AG04450 (cell line): ENCODE measurements at places on chromosomes 3 and 15.

DNA sequence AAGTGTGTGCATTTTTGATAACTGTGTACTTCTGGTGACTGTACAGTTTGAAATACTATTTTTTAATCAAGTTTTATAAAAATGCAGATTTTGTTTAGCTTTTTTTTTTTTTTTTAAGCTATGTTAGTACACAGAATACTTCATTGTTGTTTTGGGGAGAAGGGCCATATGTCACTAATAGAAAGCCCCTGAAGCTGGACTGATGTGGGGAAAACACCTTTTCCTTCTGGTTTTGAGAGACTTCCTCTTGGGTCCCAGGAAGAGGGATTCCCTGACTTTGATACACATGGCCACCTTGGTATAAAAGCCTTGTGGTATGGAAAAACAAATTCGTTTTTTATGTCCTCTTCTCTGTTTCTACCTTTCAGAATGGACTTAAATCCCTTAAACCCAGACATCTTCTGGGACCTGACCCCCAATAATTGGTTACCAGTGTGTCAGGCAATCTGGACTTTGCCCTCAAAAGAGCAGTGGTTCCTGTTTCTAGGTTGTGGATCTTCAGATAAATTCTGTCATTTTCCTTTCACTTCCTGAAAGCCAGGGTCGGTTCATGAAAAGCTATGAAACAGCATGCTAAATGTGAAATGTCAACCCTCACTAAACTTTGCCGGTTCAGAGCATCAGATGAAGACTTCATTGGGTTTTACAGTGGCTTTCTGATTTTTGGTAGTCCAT lies 31.1 kb upstream of the BLOC1S6 start:
- DNase-seq, result no peak

- no peak for DNase-seq
Measured at GRCh38 chr3:62135741-62136140, 237.6 kb downstream of the FEZF2 start.

- DNase-seq, result no peak
Measured at GRCh38 chr3:197001972-197002700, 27.5 kb downstream of the MELTF start.

DNA sequence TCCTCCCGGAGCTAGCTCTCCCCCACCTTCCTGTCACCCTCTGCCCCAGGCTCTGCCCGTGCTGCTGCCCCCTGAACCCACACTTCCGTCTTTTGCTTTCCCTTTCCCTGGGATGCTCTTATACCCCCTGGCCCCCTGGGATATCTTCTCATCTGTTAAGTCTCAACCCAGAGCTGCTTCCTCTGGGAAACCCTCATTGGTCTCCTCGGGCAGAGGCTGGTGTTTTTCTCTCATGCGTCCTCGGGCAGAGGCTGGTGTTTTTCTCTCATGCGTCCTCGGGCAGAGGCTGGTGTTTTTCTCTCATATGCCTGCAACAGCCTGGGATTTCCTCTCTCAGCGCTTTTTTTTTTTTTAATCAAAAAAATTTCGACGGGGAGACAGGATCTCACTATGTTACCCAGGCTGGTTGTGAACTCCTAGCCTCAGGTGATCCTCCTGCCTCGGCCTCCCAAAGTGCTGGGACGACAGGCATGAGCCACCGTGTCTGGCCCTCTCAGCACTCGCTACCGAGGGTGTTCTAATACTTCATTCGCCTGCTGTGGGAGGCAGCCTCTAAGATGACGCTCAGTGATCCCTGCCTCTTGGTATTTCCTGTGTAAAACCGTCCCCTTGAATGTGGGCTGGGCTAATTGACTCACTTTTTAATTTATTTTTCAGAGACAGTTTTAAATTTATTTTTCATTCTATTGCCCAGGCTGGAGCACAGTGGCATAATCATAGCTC lies 62.7 kb upstream of the TFRC start:
- peak; percentile 42 for DNase-seq

GRCh38 chr3:31968369-31968926 lies 12.6 kb downstream of the OSBPL10 start:
- DNase-seq, result no peak

DNA sequence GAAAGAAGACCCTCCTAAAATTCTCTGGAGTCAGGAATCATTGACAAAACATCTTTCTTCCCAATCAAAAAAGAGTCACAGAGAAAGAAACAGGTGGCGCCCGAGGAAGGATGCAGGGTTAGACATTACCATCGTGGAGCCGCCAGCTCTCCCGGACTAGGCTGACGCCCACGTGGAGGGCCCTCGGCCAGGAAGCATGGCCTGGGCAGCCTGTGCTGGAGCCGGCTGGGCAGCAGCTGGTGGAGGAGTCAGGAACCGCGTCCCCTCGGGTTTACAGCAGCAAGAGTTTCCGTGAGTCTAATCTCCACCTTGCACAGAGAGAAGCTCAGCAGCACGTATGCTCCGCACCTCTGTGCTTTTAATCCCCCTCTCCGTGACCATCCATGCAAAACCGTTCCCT lies 533.7 kb upstream of the ATP11B start:
- no peak for DNase-seq

DNA sequence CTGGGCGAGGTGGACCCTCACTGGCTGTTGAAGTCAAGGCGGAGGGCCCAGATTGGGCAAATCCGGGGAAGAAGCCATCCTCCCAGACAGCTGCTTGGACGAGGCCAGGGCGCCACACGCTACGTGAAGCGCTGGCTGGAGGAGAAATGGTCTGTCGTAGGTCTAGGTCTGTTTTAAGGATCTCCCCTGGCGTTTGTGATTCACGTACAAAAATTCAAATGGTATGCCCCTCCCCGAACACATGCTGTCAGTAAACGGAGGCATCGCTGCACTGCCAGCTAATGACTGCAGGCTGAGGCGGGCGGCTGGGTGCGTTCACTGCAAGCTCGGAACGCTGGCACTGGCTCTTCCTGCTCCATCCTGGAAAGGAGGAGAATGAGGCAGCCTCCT lies 69.9 kb downstream of the EPHB3 start:
- DNase-seq, result no peak

- no peak for DNase-seq
Measured at GRCh38 chr3:59709702-59710553, 660.1 kb upstream of the CFAP20DC start.

GRCh38 chr15:63600001-63600615 lies 2.9 kb downstream of the FBXL22 start:
- DNase-seq, result no peak

DNA sequence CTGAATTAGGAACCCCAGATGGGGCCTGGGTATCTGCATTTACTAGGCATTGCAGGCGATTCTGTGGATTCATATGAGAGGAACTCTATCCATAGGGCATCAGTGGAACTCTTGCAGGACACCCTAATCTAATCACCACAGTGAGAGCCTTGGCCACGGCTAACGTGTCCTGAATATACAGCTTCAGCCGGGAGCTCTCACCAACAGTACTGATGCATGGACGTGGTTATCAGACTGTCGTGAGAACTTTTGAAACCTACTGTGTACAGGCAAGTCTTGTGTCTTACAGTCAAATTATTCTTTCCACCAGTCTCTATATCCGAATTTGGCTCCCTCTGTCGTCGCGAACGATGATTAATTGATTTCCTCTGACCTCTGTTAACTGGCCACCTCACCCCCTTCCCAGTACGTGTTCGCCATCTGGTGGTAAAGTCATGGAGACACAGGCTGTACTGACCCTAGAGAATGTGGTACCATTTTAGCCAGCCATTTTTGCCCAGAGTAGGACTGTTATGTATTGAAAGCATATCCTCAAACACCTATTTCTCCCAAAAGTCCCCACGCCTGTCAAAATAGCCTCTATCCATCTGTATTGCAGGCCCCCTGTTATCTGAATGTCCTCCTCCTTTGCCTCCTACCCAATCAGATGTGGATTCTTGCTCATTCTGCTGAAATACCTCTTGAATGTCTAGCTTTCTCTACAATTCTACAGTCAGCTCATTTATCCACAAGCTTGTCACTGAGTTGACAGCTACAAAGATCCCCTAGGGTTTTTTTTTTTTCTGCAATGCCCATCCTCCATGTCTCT lies 39.7 kb downstream of the GLDN start:
- peak; percentile 11 for DNase-seq

DNA sequence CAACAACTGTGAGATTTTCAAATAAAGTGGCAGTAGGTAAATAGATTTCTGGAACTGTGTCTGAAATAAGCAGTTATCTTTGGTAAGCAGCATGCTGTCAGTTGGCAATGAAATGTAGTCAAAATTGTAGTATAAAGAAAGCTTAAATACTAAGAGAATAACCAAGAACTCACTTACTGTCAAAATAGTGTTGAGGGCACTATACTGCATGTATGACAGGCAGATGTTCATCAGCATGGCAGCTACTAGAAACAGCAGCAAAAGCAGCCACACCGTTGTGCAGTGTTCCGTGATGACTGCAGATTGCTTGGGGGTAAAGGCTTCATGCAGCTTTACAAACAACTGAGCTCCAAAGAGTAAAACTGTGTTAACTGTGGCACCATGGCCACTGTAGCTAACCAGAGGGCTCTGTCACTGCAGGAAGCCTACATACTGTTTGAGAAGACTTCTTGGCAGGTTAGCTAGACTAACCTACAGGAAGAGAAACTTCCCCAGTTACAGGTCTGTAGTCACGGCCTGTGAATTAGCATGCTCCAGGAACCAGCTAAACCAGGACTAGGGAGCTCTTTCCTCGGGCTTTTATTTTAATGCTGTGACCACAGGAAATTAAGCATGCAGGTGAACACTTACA lies 459.7 kb downstream of the TBL1XR1 start:
- no peak for DNase-seq

DNA sequence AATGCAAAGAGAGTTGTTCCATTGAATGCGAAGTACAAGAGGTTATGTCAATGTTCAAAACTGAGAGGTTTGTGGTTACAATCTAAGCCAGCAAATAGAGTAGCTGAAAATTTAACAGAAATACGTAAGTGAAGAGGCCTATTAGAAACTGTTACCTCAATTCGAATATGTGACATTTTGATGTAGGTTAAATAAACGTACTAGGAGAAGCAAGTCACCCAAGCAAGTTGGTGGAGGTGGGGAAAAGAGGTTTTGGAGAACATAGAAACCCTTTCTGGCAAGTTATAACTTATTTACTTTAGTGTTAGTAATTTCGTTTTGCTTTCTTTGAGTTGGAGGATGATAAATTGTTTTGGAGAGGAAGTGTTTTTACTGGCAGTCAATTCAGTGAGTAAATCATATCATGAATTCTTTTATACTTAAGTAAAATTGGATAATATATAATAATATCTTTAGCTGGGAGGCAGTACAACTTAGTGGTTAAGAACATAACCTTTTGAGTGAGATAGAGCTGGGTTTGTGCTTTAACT lies 91.2 kb upstream of the NAALADL2 start:
- no peak for DNase-seq

DNA sequence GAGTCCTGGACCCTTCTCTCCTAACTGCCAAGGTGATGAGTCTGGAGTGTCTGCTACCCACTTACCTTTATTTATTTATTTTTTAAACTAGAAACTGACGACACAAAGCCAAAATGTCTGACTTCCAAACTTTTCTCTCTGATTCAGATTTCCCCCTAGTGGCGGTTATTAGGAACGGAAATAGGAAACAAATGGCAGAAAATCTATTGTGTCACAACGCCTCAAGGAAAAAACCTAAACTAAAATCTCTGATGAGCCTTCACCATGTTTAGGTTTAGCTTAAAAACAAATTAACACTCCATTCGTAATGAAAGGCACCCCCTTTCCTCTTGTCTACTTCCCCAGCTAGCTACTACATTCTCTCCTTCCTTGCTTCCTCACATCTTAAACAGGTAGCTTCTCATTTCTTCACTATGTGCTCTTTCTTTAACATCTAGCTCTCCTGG lies 94.0 kb upstream of the MEX3B start:
- no peak for DNase-seq

DNA sequence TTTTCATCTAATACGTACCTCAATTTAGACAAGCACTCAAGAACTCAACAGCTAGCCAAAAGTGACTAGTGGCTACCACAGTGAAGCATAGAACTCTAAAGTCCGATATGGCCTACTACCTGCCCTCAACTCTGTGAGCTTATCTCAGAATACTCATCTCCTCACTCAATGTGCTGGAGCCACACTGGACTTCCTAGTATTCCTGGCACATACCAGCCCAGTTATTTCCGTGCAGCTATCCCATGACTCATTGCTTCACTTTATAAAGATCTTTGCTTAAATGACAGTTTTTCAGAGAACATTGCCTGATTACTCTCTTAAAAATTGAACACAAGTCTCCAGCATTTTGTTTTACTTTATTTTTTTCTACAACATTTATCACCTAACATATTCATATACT lies 524.7 kb downstream of the PYDC2 start:
- no peak for DNase-seq

DNA sequence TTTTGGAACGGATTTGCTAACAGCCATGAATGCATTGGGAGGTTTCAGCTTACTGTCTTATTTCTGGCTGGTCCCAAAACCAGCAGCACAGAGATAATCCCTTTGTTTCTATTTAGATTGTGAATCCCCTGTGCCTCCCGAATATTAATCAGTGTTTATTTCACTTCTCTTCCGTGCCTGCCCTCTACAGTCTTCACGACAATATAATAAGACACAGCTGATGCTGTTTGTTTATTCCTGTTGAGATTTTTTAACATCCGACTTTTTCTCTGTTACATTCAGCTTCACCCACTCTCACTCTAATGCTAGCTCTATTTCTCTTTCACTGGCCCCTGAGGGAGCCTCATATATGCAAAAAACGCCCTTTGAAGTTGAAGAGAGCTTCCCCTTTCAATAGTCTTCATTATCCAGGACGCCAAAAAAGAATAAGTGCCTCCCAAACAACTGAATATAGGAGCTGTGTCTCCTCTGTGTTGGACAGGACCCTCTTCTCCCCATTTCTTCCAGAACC lies 995.3 kb downstream of the ROBO2 start:
- DNase-seq, result no peak

DNA sequence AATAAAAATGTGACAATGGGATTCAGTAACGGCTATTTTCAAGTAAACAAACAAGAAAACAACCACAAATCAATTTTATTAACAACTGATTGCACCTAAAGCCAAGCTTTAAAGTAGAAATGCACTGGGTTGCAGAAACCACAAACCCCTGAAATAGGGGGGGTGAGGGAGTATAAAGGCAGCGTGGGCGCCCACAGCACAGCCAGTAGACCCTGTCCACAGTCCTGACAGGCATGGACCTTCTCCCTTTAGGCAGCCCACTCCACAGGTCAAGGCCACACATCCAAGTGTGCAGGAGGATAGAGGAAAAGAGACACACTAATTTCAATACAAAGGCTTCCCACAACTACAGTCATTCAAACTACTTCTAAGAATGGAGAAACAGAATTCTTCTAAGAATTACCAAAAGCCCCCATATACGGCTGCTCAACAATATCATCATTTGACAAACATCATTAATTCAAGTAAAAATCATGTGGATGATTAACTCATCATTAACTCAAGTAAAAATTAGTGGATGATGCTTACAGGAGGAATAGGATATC lies 48.7 kb downstream of the CHSY1 start:
- DNase-seq, result no peak

DNA sequence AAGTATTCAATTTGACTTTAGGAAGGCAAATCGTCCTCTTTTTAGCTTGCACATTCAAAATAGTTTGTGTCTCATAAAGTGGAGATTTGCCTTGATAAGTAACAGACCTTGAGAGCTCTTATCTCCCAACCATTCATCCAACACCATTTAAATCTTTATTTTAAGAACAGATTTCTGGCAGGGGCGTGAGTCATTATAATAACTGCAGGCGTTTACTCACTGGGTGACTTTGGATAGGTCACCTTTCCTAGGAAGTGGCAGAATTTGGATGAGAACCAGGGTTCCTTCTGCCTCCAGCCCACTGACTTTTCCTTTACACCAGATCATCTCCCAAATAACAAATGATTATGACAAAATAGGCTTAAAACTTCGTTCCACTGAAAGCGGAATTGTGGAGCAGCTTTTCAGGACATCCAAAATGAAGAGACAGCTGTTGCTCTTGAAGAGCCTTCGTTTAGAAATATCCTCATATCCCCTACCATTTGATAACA lies 5.0 kb downstream of the LMCD1 start:
- DNase-seq, result no peak
